CD4-positive, alpha-beta T cell treated with Interleukin-17A for 1 hour (primary cell): ENCODE measurements at places on chromosomes 11 and 22.

DNA sequence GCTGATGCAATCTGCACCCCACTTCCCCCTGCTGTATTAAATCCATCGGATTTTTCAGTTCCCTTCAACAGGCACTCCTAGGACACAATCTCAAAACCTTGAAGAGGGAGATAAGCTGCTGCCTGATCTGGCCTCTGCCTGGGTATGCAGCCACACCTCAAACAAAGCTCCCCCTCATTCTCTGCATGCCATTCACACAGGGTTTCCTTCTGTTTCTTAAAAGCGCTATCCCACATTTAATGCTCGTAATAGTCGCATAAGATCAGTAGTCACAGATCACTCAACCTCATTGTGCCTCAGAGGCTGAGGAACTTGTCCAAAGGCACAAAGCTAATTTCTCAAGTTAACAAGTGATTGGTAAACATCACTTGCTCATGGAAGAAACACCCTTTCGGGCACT is 34.0 kb downstream of the UQCR10 start:
- no peak for DNase-seq

DNA sequence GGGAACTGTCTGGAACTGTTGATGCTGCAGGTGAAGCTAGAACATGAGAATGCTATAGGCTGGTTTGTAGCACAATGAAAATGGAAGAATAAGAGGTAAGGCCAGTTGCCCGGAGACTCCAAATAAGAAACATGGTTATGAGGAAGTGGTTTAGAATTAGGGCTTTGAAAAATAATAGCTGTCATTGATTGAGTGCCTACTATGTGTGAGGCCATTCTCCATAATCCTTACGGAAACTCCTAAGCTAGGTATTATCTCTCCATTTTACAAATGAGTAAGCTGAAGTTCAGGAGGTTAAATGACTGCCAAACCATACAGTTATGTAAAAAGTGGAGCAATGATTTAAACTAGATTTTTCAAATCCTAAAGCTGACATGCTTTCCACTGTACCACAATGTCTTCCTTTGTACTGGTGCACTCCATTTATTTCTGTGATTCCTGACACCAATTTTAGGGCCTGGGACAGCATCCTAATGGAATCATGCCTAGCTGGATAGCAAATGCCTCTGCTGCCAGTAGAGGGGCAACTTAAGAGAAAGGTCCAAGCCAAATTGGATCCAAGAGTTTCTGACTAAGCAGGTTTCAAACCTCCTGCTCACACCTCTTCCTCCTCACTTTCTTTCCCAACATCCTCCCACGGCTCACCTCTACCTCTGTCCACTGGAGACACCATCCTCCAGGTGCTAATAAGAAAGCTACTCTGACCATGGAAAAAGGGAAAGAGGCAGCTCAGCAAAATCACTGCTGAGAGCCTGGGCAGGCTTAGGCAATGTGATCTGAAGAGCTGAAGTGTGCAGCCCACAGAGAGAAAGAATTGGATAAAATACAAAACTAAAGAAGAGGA is 46.9 kb upstream of the PICALM start:
- DNase-seq, result no peak

DNA sequence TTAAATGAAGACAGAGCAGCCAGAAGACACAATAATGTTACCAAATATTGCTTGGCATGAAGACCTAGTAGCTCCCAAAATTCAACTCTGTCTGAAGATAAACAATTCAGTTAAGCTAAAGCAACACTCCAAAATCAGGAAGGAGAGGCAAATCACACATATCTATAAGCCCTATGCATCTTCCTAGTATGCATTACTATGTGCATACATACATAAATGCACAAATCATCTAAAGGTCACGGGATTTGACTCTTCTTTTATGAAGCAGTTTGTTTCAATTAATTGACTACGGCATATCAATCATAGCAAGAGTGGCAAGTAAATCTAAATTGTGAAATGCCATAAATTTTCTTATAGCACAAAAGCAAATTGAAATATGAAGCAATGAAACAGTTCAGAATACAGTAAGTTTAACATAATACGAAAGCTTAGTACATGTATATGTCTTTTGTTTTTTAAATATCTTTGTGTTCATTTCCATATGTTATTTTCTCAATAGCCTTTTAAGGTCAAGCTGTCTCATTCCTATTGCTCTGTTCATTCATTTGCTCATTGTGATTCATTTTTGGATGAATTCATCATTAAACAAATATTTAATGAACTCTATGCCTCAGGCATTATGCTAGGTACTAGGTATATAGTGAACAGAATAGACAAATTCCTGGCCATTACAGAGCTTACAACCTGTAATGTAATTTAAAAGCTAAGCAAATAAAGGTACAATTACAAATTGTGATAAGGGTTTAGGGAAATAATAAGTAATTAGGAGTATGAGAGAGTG is 540.5 kb downstream of the DLG2 start:
- no peak for DNase-seq

DNA sequence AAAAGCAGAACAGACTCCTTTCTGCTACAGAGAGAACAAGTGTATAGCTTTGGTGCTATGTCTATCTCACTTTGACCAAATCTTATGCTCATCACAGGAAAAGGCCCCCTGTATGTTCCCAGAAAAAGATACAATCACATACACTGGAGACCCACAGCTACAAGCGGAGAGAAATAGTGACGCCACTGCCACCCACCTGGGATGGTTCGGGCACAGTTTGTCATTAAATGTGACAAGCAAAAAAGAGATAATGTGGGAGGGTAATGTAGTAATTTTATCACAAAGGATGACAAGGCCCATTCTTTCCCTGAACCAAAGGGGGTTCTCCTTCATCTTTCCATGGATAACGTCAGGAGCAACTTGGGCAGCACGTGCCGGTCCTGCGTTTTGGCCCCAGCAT is 32.0 kb downstream of the THOC5 start:
- no peak for DNase-seq

- peak; percentile 64 for DNase-seq
Measured at GRCh38 chr22:24325105-24325757, 54.6 kb downstream of the SPECC1L start.

GRCh38 chr11:2328656-2329354 is 27.0 kb downstream of the TSPAN32 start:
- DNase-seq, result no peak

DNA sequence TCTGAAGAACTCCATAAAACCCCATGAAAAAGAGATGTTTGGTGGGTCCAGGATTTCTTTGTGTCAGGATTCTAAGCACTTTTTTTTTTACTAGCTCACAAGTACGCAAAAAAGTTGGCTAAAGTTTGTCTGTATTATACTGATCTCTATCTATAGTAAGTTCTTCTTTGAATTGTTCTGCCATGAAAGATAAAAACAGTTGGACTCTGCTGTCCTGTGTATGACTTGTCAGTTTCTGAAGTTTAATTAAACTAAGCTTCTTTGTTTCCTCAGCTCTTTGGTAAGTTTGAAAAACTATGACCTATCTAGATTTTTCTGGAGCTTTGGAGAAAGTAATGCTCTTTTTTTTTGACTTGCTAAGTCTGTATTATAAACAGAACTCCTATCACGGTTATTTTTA is 812.2 kb upstream of the LUZP2 start:
- DNase-seq, result no peak

DNA sequence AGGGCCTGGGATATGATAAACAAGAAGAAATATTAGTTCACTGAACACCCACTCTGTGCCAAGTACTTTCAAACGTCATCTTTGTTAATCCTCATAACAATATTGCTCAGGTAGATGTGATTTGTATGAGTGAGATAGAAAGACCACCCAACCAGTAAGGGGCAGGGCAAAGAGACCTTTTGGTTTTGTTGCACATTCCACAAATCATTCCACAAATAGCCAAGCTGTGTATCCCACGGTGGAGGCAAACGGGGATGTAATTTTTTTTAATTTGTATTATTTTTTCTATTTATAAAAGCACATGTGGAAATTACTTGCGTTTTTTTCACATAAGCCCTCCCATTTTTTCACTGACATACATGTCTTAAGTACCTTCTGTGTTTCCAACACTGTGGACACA is 29.0 kb downstream of the LAYN start:
- DNase-seq, result no peak

- DNase-seq, result no peak
Measured at GRCh38 chr11:1480191-1480554, 6.4 kb downstream of the MOB2 start.

- DNase-seq, result no peak
Measured at GRCh38 chr11:36485298-36486002, 24.6 kb downstream of the TRAF6 start.

- DNase-seq, result no peak
Measured at GRCh38 chr11:65224930-65225278, 36.9 kb upstream of the POLA2 start.

- DNase-seq, result peak; percentile 63
Measured at GRCh38 chr11:17991783-17992433, 20.9 kb downstream of the SERGEF start.

DNA sequence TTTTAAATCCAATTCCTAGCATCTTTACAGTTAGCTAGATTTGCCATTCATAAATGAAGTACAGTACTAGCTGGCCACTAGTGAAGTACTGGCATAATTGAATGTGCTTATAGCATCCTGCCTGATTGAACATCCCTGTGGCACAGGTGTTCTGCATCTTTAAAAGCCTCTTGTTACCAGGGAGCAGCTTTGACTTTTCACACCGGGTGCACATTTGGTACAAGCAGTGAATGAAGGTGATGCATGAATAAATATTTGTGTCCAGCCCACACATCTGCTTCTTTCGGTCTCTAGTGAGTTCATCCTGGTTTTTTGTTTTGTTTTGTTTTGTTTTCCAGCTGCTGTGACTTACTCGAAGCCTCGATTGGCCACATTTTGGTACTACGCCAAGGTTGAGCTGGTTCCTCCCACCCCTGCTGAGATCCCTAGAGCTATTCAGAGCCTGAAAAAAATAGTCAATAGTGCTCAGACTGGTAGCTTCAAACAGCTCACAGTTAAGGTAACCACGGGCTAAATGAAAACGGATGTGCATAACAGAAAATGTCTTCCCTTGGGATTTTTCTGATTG is 5.3 kb downstream of the ATP5MG start:
- DNase-seq, result no peak

DNA sequence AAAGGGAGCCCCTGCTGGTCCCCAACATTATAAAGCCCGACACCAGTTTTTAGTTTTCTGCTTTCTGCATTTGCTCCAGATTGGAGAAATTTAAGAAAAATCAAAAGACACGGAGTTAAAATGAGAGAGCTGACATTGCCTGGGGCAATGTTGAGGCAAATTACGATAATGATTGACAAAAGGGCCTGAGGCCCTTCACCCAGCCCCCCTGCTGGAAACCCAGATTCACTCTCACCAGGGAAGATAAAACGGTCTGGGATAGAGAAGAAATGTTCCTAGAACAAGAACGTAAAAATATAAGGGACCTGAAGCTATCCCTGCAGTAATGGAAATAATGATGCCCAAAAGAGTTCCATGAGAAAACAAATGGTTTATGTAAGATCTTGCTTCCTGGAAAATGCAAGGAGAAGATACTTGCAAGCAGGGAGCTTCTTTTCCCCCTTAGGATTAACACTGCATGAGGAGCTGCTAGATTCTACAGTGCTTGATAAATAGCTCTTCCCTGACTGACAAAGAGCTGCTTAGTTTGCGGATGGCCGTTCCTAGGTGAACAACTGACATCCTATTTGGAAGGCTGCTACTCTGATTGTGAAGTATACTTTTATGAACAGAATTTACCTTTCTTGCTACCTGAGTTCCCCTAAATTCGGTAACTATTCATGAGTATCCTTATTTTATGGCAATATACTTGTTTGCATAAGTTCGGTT is 40.6 kb upstream of the GNAZ start:
- DNase-seq, result no peak

DNA sequence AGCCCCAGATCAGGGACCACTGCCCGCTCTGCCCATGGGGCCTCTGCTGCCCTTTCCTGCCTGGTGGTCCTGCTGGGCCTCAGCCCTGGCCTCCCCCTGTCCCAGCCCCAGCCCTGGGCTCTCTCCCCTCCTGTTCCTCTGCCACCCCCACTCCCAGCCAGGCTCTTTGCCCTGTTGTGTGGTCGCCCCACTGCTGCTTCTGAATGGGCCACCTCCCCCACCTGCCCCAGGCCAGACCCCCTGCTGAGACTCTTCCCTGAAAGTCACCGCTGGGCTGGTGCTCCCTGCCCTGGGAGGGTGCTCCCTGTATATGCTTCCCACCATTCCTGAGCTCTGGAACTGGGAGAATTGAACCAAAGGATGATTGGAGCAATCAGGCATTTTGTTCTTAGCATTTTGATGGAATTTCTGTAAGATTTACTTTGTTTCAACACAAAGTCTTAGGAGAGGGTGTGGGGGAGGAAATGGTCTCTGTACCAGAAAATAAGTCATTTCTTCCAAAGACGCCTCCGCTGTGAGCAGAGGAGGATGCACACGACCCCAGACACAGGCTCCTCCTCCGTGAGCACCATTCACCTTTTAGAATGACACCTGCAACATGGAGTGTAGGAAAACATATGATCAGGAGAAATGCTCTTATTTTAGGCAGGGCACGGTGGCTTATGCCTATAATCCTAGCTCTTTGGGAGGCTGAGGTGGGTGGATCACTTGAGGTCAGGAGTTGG is 5.2 kb downstream of the APOBEC3B start:
- DNase-seq, result no peak

- DNase-seq, result no peak
Measured at GRCh38 chr11:76336597-76336996, 44.3 kb downstream of the THAP12 start.

DNA sequence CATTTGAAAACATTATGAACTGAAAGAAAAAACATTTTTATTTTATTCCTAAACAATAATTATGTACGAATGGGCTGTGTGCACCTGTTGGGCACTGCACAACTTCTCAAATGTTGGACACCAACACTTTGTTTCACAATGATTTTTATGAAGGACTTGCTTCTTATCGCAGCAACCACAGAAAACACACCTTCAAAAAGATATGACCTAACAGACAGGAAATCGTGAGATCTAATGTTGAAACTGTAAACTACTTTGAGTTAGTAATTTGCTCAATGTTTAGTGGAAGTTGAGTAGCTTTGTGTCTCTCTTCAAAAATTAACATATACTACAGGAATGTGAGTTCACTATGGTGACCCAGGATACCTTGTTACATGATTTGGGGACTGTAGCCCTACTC is 98.6 kb downstream of the NXPE2 start:
- DNase-seq, result no peak
